T-helper 2 cell (primary cell): ENCODE measurements at places on chromosomes 4 and X.

DNA sequence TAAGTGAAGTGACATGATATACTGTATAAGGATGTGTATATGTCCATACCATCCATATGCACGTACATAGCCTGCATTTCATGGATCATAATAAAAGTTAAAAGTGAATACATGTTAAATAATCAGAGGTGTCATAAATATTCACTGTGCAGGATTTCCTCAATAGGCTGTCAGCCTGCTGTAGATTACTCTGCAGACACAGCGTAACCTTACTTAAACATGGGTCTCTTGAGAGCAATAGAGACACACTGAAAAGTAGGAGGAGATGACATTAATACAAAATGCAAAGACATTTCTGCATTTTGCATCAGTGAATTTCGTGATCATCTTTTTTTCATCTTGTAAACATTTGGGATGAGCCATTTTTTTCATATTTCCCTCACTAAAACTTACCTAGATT is 955.2 kb upstream of the DIAPH2 start:
- DNase-seq: no peak

DNA sequence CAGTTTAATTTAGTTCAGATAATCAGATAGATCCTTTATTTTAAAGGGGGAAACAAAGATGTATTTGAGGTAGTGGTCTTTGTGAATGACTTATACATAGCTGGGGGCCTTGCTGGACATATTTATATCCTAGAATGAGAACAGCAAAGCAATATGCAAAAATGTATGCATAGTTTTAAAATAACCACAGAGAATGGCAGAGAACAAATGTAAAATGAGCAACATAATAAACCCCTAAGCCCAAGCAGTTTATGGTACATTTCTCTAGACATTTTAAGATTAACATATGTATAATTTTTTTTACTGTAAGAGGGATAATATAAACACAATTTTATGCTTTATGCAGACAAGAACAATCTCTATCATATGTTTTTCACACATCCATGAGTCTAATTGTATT is 434.2 kb upstream of the SMIM31 start:
- DNase-seq: no peak

- DNase-seq: no peak
Observed at GRCh38 chr4:138158746-138159297, 83.3 kb downstream of the SLC7A11 start.

- no peak for DNase-seq
Observed at GRCh38 chr4:141810038-141810711, 173.8 kb downstream of the IL15 start.

GRCh38 chr4:124478470-124478869 is 234.1 kb downstream of the ANKRD50 start:
- no peak for DNase-seq

DNA sequence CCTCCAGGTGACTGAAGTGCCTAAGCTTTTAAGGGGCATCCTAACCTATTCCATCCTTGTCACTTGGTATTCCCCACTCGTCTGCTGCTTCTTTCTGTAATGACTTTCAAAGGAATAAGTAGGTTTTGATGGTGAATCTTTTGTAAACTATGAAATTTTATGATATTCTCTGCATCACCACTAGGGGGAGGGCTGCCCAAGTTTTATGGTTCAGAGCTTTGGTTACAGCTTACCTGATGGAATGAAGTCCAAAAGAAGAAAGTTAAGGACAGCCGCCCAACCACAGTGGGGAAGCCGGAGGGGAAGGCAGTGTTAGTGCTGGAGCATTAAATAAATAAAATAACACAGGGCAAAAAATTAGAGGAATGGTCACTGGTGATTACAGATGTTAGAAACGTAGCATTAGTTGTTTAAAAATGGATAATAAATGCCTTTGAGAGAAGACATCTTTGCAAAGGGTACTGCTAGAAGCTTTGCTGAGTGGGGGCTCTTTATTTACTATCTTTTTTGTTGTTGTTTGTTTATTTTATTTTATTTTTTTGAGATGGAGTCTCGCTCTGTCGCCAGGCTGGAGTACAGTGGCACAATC is 204.9 kb downstream of the GBA3 start:
- no peak for DNase-seq

DNA sequence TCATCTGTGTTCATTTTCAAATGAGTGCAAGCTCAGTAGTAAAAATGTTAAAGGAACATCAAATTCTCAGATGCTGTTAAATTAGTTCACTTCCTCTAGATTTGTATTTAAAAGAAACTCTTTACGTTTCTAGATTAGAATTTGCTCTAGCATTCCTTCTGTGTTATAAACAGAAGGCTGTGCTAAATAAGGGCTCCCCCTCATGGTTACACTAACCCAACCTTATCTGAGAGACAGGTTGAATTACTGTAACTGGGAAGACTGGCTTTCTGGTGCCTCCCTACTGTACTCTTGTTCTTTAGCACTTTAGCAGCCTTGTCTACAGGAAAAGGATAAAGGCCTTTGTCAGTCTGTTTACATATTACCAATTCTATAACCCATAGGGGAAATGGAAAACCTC is 56.8 kb downstream of the RXFP1 start:
- no peak for DNase-seq

DNA sequence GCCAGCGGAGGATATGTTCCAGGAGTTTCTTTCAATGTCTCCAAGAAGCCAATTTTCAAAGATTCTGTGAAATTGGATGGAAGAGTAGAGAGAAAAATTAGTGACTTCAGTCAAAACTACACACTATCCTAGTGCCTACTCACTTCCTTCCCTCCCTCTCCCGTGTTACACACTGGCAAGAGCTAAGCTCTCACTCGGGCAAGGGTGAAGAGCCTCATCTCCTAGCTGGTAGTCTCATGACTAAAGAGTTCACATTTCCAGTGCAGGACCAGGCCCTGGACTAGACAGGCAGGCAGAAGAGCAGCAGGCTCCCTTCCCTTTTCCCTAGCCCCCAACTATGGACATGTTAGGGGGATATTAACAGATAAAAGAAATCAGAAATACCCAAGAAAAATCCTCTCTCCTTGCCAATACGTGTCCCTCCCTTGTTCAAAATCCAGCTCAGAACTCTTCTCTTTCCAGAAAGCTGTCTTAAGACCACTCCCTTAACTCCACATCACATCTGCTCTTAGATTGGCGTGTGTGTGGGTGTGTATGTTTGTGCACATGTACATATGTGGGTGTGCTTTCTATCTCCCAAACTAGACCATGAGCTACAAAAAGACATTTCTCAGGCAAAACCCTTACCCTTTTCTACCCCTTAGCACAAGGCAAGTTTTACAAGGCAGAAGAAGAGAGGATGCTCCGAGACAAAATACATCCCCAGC is 29.9 kb downstream of the ZDHHC9 start:
- no peak for DNase-seq

- no peak for DNase-seq
Observed at GRCh38 chr4:22780797-22781196, 88.1 kb downstream of the GBA3 start.

DNA sequence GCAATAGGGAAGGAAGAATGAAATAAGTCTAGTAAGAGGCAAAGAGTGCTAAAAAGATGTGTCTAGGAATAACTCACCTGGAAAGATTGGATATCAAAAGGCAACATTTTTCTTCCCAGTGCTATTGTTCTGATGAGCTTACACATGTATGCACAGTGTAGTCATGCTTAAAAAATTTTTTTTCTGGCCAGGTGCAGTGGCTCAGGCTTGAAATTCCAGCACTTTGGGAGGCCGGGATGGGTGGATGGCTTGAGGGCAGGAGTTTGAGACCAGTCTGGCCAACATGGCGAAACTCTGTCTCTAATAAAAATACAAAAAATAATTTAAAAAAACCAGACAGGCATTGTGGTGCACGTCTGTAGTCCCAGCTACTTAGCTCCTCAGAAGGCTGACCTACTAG is 795.8 kb upstream of the IGFBP7 start:
- no peak for DNase-seq

GRCh38 chr4:175330652-175331051 is 412.5 kb downstream of the ADAM29 start:
- DNase-seq: no peak

- no peak for DNase-seq
Observed at GRCh38 chr4:16894406-16894805, 4.0 kb downstream of the LDB2 start.

DNA sequence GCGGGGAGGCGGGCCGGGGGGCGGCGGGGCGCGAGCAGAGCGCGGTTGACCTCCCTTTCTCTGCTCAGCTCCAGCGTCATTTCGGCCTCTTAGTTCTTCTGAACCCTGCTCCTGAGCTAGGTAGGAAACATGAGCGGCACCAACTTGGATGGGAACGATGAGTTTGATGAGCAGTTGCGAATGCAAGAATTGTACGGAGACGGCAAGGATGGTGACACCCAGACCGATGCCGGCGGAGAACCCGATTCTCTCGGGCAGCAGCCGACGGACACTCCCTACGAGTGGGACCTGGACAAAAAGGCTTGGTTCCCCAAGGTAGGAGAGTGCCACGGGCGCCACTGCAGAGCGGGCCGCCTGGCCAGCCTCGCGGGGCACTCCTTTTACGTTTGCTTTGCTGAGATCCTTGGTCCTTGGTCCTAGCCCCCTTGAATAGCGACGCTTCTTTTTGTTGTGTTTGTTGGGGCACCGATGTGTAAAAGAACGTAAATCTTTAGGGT is at the start of gene HTATSF1:
HTATSF1 (plus strand) TSS at position 37 of the 497 bp plus-strand sequence; CDS start at position 130, 93 bp downstream.
- no peak for DNase-seq

GRCh38 chr4:178612733-178613132 is 1170.5 kb upstream of the AGA start:
- no peak for DNase-seq

- no peak for DNase-seq
Observed at GRCh38 chrX:10393899-10394298, 226.5 kb downstream of the MID1 start.
